ENCODE measurements at places on chromosomes 1 and 21.

- H3K4me3 ChIP-seq, result no peak overlapping the region
- no peaks in the 10 kb centered on the region for H3K36me3 ChIP-seq
- no peak overlapping the region for H3K27ac ChIP-seq
- DNase-seq, result no peak
Observed at GRCh38 chr1:208939537-208940085, 643.9 kb upstream of the CAMK1G start.

GRCh38 chr1:232355162-232356006 lies 274.5 kb downstream of the SIPA1L2 start:
- no peak for DNase-seq
- H3K4me3 ChIP-seq, result no peak overlapping the region
- H3K36me3 ChIP-seq, result no peaks in the 10 kb centered on the region
- no peaks in the 10 kb centered on the region for H3K4me1 ChIP-seq
- H3K27me3 ChIP-seq, result no peaks in the 10 kb centered on the region
- no peak overlapping the region for H3K27ac ChIP-seq

DNA sequence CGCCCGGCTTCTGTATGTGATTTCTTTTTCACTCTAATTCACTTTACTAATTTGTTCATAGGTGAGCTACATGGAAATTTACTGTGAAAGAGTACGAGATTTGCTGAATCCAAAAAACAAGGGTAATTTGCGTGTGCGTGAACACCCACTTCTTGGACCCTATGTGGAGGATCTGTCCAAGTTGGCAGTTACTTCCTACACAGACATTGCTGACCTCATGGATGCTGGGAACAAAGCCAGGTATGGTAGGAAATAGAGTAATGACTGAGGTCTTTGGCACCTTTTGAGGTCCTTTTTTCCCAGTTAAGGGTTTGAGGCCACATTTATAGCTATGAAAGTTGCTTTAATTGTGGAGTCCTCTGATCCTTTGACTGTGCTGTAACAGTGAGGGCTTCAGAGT lies 56.9 kb downstream of the KIF1B start:
- H3K27ac ChIP-seq, result no peak overlapping the region
- H3K36me3 ChIP-seq, result no peaks in the 10 kb centered on the region
- DNase-seq, result no peak

GRCh38 chr1:20359451-20360330 lies 69.0 kb downstream of the VWA5B1 start:
- H3K27me3 ChIP-seq, result peaks cover 4% of the 10 kb centered on the region
- no peak overlapping the region for H3K4me3 ChIP-seq
- H3K36me3 ChIP-seq, result no peaks in the 10 kb centered on the region
- H3K27ac ChIP-seq, result no peak overlapping the region
- no peaks in the 10 kb centered on the region for H3K4me1 ChIP-seq

- no peak overlapping the region for H3K27ac ChIP-seq
- no peak overlapping the region for H3K4me3 ChIP-seq
- DNase-seq, result no peak
- H3K27me3 ChIP-seq, result no peaks in the 10 kb centered on the region
Observed at GRCh38 chr21:43315244-43316137, 111.4 kb downstream of the SIK1 start.

GRCh38 chr21:38619992-38620479 lies 121.8 kb upstream of the ERG start:
- H3K27ac ChIP-seq, result no peak overlapping the region
- no peaks in the 10 kb centered on the region for H3K27me3 ChIP-seq
- DNase-seq, result no peak
- H3K4me3 ChIP-seq, result no peak overlapping the region
- no peaks in the 10 kb centered on the region for H3K36me3 ChIP-seq

DNA sequence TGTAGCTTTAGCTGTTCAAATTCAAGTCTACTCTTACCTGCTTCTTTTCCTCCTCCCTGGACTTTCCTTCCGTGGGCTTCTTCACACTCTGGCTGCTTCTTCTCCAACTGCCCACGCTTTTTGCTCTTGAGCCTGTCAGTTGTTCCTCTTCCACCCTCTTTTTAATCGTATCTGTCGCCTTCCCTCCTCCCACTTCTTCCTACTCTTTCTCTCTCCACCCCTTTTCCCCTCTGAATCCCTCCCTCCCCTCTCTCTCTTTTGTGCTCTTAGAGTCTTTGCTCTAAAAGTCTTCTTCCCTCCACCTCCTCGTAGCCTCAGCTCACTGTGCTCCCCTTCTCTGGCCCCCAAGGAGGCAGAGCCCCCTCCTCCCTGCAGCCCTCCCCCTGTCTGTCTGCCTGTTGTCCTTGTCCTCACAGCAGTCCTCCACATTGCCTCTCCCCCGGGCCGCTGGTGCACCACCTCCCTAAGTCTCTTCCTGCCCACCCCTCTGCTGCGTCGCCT lies 12.9 kb upstream of the GJA5 start:
- no peaks in the 10 kb centered on the region for H3K4me1 ChIP-seq
- no peaks in the 10 kb centered on the region for H3K27me3 ChIP-seq
- no peak for DNase-seq
- no peaks in the 10 kb centered on the region for H3K36me3 ChIP-seq
- H3K4me3 ChIP-seq, result no peak overlapping the region
- H3K27ac ChIP-seq, result no peak overlapping the region

- peaks cover 43% of the 10 kb centered on the region for H3K36me3 ChIP-seq
- no peaks in the 10 kb centered on the region for H3K4me1 ChIP-seq
- no peaks in the 10 kb centered on the region for H3K27me3 ChIP-seq
Observed at GRCh38 chr1:30968220-30968971, 59.8 kb upstream of the SDC3 start.

DNA sequence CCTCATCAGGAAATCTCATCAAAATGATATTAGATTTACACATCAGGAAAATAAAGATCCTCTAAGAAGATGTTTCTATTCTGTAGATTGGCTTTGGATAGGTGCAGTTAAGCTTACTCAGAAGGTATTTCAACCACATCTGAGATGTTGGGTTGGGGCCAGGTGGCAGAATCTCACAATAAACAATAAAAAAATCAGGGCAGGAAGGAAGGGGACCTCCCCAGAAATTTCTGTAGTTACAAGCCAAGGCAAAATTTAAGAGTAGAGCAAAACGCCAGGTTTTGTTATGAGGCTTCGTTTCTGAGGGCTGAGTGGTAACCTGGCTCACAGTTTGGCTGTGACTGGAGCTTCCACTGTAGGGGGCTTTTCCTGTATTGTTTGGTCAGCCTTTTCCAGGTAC lies 84.8 kb downstream of the HUNK start:
- H3K27ac ChIP-seq, result no peak overlapping the region
- peaks cover 11% of the 10 kb centered on the region for H3K4me1 ChIP-seq
- H3K4me3 ChIP-seq, result no peak overlapping the region
- no peak for DNase-seq
- no peaks in the 10 kb centered on the region for H3K36me3 ChIP-seq

- no peaks in the 10 kb centered on the region for H3K36me3 ChIP-seq
- no peaks in the 10 kb centered on the region for H3K27me3 ChIP-seq
- H3K27ac ChIP-seq, result no peak overlapping the region
- no peak for DNase-seq
- no peaks in the 10 kb centered on the region for H3K4me1 ChIP-seq
- no peak overlapping the region for H3K4me3 ChIP-seq
Observed at GRCh38 chr1:13492711-13493110, 21.1 kb downstream of the LRRC38 start.

GRCh38 chr1:202836623-202837403 lies 26.1 kb downstream of the PCAT6 start:
- no peaks in the 10 kb centered on the region for H3K27me3 ChIP-seq
- H3K27ac ChIP-seq, result no peak overlapping the region
- no peaks in the 10 kb centered on the region for H3K36me3 ChIP-seq
- no peak for DNase-seq

DNA sequence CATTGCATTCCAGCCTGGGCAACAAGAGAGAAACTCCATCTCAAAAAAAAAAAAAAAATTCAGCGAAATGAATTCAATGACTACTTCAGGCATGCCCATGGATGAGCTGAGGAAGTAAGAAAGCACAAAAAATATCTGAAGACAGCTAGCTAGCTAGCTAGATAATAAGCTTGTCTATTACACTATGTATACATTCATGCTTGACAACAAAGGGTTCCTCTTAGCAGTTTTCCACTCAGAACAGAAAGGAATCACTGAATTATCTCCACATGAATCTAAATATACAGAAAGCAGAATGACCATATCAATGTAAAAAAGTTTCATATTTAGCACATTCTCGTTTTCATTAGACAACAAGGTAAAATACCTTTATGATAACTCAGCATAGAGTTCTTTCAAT lies 32.1 kb downstream of the USP48 start:
- H3K36me3 ChIP-seq, result peaks cover 30% of the 10 kb centered on the region
- no peaks in the 10 kb centered on the region for H3K27me3 ChIP-seq
- H3K4me3 ChIP-seq, result no peak overlapping the region
- H3K27ac ChIP-seq, result no peak overlapping the region
- DNase-seq, result no peak
- no peaks in the 10 kb centered on the region for H3K4me1 ChIP-seq

GRCh38 chr1:54813485-54814125 lies 12.5 kb upstream of the TTC22 start:
- H3K4me3 ChIP-seq, result no peak overlapping the region
- no peaks in the 10 kb centered on the region for H3K36me3 ChIP-seq
- H3K27me3 ChIP-seq, result no peaks in the 10 kb centered on the region
- H3K4me1 ChIP-seq, result no peaks in the 10 kb centered on the region

GRCh38 chr1:77333501-77333900 lies 51.7 kb downstream of the AK5 start:
- no peak overlapping the region for H3K4me3 ChIP-seq
- no peaks in the 10 kb centered on the region for H3K27me3 ChIP-seq
- H3K4me1 ChIP-seq, result peaks cover 13% of the 10 kb centered on the region

Data from naive thymus-derived CD4-positive, alpha-beta T cell (primary cell).